Aorta (tissue), 5 donors: ENCODE measurements at places on chromosomes 4 and X.

- no peak for DNase-seq
Measured at GRCh38 chr4:83089410-83090157, 24.9 kb downstream of the PLAC8 start.

DNA sequence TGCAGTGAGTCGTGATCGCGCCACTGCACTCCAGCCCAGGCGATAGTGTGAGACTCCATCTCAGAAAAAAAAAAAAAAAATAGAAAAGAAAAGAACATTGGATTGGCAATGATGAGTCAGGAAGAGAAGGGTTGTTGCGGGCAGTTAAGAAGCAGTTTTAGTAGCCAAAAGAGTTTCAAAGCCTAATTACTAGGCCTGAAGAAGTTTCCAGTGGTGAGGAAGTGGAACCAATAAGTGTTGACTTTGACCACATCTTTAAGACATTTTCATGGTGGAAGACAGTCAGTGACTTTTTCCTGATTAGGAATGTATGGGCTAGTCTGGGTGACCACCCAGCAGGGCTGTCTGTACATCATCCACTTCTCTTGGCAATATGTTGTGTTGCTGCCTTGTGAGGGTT is 442.3 kb downstream of the AFF2 start:
- no peak for DNase-seq

- peak; percentile 74 for DNase-seq
Measured at GRCh38 chr4:8307121-8307520, 37.6 kb downstream of the HTRA3 start.

- no peak for DNase-seq
Measured at GRCh38 chr4:122423246-122423645, 33.3 kb downstream of the IL2 start.

GRCh38 chrX:120768254-120768653 is 107.4 kb downstream of the CT47B1 start:
- no peak for DNase-seq

DNA sequence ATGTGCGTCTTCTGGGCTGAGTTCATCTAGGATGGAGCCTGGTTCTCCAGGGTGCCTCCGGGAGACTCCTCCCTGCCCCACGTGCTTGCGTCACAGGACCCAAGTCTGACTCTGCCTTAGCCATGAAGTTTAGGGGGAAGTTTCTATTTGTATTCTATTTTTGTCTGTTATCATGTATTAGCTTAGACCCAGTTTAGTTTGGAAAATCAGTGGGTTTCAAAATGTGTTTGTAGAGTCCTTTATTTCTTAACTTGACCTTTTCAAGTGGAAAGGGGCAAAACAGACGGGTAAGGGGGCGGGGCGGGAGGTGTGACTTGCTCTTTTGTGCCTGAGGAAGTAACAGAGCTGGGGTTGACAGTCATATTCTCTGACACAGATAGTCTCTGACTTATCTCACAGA is 86.0 kb downstream of the HTT start:
- DNase-seq, result no peak

DNA sequence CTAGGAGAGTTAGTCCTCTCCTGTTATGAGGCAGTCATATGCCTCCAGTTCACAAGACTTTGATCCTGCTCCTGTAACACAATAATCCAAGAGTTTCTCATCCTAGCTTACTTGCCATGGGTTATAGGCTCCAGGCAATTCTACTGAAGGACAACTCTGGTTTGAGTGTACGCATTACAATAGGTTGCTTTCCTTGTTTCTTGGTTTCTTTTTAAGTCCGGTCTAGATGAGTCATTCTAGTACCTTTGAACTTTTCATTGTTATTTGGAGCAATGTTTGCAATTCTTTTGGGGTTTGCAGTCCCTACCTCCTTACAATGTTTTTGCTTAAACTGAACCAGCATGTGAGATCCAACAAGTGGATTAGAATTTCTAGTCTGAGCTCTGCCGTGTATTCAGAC is 109.1 kb downstream of the ANAPC4 start:
- no peak for DNase-seq

GRCh38 chrX:37753384-37753783 is 26.5 kb upstream of the CYBB start:
- DNase-seq, result no peak

DNA sequence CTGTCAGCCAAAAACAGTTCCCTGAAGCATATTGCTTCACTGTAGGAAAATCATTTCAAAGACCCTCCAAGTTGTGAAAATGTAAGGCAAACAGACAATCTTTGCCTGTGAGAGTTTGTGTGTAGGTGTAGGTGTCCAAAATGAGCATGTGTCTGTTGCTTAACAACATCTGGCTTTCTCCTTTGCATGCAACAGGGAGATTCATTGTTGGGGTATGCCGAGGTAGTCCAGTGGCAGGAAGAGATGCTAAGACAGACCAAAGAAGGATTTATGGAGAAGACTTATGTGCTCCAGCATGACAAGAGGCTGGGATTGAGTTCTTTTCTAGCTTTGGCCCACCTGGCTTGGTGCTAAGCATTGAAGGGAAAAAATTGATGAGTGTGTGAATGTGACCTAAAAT is 29.8 kb upstream of the SMAD1 start:
- DNase-seq, result no peak

- no peak for DNase-seq
Measured at GRCh38 chr4:88308587-88308986, 24.2 kb upstream of the PPM1K start.

DNA sequence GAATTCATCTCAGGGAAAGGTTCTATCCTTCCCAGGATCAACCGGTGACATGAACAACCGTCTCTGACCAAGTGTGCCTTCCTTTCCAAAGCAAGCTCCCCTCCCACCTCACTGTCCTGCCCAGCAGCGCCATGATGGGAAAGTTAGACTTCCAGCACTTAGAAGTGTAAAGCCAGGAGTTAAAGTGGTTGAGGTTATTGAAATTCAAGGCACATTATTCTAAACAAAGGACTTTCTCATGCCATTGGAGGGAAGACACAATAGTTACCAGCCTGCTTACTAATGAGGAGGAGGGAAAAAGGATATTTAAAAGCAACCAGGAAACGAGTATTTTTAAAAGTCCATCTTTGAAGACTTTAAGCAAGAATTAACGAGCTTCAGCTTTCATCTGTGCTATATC is 96.8 kb downstream of the NSUN7 start:
- no peak for DNase-seq

GRCh38 chrX:16788477-16788876 is 2.2 kb downstream of the TXLNG start:
- DNase-seq, result no peak

DNA sequence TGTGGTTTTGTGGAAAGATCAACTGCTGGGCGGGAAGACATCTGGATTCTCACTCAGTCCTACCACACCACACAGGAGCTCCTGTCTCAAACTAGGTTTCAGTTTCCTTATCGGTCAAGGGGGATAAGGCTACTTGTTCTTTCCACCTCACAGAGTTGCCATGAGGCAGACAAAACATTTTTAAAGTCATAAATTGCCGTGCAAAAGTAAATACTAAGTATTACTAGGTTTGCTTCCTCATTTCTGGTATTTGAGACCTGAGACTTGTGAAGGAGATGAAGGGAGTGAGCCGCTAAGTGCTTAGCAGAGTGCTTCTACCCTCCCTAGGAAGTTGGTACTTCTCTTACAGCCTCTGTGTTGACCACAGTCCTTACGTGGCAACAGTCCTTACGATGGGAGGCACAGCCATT is 1.5 kb downstream of the LAP3 start:
- no peak for DNase-seq

DNA sequence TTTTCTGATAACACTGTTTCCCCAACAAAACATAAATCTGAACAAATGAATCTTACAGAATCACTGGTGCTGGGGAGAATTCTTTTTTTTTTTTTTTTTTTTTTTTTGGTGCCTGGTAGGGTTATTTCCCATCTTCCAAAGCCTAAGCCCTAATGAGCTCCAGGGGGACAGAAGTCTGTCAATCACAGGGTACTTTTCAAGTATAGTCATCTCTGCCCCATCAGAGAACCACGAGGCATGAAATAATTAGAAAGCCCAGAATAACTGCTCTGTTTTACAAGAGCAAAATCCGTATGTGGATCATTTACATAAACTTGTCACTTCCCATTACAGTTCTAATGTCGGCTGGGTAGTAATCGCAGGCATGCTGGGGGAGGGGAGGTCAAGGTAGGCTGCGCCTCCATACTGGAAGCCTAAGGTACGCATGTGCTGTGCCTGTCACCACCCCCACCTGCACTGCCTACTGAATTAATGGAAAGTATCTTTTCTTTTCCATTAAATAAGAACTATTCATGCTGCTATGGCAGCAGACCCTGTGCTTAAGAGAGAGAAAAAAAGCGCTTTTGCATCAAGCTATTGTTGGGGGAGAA is 164.7 kb upstream of the LEF1 start:
- DNase-seq, result no peak

DNA sequence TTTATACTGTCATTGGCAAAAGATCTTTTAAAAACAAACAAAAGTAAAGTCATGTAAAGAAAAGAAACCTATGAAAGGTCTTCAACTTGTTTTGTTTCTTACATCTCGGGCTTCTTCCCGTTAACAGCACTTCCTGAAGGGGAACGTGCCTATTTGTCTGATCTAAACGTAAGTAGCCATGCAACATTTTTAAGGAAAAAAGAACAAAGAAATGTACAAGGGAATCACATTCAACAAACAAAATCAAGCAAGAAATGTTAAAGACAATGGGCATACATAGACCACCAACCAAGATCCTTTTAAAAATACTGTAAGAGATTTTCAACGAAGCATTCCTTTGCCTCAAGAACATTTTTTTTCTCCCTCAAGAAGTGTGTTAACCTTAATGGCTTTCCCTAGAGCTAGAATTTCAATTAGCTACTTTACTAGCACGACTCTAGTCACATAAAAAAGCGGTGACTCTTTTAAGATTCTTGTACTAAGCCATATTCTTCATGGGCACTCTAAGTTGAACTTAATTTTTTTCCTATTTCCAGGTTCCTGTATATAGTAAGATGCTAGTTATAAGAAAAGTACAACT is 112.0 kb upstream of the TTC29 start:
- DNase-seq, result no peak

DNA sequence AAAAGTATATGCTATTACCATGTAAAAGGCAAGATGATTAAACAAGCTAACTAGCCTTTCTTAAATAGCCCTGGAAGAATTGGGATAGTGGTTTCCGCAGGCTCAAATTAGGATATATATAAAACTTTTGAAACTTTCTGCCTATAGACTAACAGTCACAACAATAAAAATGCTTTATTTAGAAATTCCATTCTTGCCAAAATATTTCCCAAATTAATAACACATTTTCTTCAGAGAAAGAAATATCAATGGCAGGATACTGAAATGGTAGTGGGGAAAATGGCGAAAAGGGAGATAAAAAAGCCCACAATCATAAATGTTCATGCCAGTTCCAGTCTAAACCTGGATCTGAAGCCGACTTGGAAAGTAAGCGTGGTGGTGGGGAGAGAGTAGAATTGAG is 56.0 kb downstream of the MAD2L1 start:
- no peak for DNase-seq

- DNase-seq, result no peak
Measured at GRCh38 chr4:114599231-114599902, 760 bp downstream of the UGT8 start.

- no peak for DNase-seq
Measured at GRCh38 chr4:122914938-122915337, 7.5 kb downstream of the NUDT6 start.

- DNase-seq, result no peak
Measured at GRCh38 chr4:71872767-71873415, 89.0 kb upstream of the GC start.

DNA sequence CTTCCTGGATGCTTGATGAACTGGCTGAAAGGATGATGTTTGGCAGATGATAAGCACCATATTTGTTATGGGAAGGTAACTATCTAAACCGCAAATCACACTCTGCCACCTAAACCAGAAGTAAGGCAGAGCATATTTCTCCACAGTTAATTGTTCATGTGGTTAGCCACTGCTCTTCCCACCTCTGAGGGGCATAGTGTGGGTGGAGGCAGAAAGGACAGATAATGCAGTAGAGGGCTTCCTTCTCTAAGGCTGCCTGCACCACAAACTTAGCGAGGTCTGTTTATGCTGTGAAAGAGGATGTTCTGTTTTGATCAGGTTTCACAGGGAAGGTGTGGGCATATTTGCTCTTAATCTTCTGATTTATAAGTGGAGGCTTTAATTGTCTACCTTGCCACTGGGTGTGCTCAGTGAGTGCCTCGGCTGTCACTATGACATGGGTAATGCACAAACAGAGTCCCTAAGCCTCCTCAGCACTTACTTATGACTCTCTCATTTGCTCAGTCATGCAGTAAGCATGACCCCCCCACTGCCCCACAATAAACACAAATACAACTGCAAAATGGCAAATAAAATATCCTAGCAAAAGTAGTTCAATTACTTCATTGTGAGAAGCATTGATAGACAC is 401.0 kb downstream of the TMA16 start:
- no peak for DNase-seq

DNA sequence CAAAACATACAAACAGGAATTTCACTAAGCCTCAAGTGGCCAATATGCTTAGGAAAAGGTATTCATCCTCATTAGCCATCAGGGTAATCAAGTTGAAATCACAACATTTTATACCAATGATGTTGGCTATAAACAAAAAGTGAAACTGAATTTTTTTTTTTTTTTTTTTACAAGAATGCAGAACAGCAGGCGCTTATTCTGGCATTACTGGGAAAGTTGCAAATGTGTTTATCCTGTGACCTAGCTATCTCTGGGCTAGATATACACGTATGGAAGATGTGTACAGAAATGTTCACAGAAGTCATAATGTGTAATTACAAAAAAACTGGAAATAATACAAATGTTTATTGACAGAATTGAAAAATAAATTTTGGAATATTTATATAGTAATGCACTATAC is 1430.4 kb upstream of the TENM3 start:
- DNase-seq, result no peak

DNA sequence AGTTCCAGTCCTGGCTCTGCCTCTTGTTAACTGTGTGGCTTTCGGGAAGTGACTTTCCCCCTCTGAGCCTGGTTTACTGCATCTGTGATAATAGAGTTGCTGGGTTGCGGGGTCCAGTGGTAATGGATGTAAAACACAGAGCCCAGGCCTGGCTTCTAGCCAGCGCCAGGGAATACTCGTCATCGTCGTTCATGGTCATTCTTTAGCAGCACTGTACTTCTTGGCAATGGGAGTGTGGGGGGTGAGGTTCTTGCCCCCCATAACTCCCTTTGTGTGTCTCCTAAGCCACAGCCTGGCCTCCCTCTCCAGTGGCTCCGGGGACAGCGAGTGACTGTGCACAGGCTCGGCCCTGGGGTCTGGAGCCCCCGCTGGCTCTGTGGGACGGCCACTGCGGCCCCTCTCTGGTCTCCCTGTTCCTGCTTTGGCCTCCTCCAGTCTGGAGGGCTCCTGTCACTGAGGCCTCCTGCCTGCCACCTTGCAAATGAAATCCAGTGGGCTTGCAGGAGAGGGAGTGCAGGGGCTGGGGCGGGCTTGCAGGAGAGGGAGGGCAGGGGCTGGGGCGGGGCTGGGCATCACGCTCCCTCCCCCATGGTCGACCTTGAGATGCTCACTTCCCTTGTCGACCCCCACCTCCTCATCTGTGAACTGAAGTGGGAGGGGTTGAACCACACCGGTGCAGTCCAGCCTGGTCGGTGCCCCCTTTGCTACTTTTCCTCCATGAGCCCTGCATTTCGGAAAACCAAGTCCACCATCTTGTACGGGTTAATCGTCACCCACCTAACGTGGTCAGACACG is 13.2 kb downstream of the PSAPL1 start:
- peak; percentile 68 for DNase-seq
